ENCODE measurements at places on chromosomes 16 and 17.

DNA sequence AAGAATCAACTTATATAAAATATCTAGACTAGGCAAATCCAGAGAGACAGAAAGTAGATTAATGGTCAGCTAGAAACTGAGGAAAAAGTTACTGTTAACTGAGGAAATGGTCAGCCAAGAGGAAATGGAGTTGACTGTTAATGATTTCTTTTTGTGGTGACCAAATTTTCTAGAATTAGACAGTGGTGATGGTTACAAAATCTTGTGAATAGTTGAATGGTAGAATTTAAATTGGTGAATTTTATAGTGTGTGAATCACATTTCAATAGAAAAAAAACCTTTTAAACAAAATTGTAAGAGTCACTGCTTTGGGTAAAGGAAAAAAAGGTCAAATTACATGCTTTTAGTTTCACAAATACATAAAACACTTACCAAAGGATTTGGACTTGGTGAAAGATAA lies 30.0 kb downstream of the APPBP2 start:
- no peak for DNase-seq

- DNase-seq, result peak; percentile 77
Measured at GRCh38 chr17:1724351-1724868, at the start of gene WDR81. TSS of gene WDR81 (plus strand) at chr17:1724704. CDS start at chr17:1724960, 256 bp downstream.

DNA sequence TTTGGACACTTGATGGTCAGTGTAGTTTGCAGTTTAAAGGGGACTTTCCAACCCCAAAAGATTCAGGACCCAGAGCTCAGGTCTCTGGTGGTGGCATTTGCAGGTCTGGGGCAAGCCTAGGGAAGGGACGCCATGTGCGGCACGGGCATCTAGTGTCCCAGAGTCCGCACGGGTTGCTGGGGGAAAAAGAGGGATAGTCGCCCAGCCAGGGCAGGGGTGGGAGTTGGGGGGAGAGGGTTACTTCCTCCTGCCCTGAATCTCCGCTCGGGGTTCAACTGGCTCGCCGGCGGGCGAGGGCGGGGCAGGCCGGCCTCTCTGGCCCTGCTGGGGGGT lies 239 bp upstream of the CA7 start:
- DNase-seq, result no peak

- DNase-seq, result no peak
Measured at GRCh38 chr16:30112197-30113030, 923 bp downstream of the GDPD3 start.

GRCh38 chr17:1122533-1123392 lies 57.0 kb downstream of the ABR start:
- DNase-seq, result peak; percentile 74

DNA sequence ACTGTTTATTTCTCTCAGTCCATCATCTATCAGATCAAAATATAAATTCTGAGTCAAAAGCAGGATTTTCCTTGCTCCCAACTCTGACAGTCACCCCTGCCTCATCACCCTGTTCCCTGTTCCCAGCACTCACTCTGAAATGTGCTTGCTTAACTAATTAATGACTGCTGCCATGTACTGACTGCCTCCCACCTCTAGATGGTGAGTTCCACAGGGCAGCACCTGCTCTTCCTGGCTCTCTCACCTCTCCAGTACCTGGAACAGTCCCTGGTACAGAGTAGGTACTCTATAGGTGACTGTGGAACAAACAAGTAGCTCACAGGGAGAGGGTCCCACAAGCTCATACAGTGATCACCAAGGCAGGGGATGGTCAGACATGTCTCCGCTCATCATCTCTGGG lies 114.3 kb upstream of the C16orf82 start:
- DNase-seq, result no peak

DNA sequence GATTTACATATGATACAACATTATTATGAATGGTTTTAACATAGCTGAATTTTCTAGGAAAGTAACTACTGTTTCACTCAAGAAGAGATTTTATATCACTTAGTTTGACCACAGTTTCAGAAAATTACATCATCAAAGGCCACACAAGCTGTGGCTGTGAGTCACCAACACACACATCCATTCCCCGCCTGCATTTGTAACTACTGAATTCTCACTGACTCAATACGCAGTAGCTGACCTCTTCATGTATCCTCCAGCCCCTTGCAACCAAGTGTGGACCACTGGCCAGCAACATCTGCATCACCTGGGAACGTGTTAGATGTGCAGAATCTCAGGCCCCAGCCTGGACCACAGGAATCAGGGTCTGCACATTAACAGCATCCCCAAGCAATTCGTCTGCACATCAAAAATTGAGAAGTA lies 197.6 kb downstream of the XYLT1 start:
- DNase-seq, result no peak

- no peak for DNase-seq
Measured at GRCh38 chr17:49438436-49439278, 24.0 kb upstream of the PHB1 start.

GRCh38 chr17:68260051-68260762 lies 12.4 kb downstream of the AMZ2 start:
- no peak for DNase-seq
